Stimulated activated CD8-positive, alpha-beta memory T cell treated with anti-CD3 and anti-CD28 coated beads, Interleukin-4, amount 100 ng/mL, for 48 hours (primary cell): ENCODE measurements at places on chromosomes 3 and 15.

GRCh38 chr3:129663045-129663446 lies 56.6 kb upstream of the PLXND1 start:
- DNase-seq = no peak

GRCh38 chr3:171225165-171225564 lies 198.6 kb upstream of the SLC2A2 start:
- DNase-seq = no peak

DNA sequence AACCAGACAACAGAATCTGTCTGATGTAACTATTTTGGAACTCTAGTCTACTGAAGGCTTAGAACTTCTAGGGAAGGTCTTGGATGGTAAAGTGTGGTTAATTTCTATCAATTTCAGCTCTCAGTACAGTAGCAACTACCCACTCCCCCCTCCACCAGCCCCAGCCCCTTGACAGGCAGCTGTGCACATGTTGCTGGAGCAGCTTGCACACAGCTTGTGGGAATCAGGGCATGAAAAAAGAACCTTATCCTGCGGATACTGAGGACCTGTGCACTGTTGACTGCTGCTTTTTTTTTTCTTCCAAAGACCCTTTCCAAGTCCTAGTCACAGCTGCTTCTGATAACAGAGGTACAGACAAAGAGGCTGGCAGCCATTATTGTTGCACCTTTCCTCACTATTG lies 81.5 kb upstream of the UBP1 start:
- DNase-seq = no peak

- DNase-seq = no peak
These were observed 101.8 kb downstream of the BDH1 start for GRCh38 chr3:197454014-197454413.

GRCh38 chr15:90982135-90982534 lies 12.2 kb downstream of the PRC1 start:
- DNase-seq = no peak

- no peak for DNase-seq
These were observed 14.1 kb upstream of the GNAT1 start for GRCh38 chr3:50177346-50177745.

GRCh38 chr15:97686324-97686723 lies 274.2 kb upstream of the ARRDC4 start:
- DNase-seq = no peak

GRCh38 chr3:30694668-30695067 lies 88.3 kb downstream of the TGFBR2 start:
- DNase-seq = no peak

GRCh38 chr3:41369838-41370237 lies 170.5 kb downstream of the CTNNB1 start:
- no peak for DNase-seq

GRCh38 chr15:37933666-37934065 lies 774 bp upstream of the TMCO5A start:
- DNase-seq = no peak

DNA sequence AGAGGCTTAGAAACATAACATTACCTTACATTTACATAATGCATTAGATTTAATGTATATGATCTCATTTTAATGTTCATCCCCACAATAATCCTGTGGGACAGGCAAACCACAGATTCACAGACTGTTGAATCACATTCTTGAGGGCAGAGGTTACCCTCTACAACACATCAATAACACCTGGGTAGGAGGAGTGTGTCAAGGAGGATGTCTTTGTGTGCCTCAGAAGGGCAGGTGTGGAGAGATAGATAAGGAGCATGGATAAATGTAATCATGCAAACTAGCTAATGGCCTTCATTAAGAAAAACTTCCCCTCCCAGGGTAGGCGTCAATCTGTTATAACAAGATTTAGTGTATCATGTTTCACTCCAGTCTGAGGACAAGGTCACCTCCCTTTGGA lies 12.9 kb upstream of the MB21D2 start:
- no peak for DNase-seq

DNA sequence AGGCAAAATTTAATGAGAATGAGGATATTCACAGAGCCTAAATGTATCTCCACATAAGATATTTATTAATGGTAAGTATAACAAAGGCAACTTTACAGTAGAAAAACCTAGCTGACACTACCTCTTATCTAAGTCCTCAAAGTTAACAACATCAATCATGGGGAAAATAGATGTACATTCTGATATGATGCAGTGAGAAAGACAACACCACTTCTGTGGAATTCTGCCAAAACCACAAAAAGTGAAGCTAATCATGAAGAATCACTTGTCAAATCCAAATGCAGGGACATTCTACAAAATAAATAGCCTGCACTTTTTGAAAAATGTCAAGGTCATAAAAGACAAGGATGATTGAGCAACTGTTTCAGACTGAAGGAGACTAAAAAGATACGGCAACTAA lies 27.5 kb upstream of the EOMES start:
- no peak for DNase-seq

DNA sequence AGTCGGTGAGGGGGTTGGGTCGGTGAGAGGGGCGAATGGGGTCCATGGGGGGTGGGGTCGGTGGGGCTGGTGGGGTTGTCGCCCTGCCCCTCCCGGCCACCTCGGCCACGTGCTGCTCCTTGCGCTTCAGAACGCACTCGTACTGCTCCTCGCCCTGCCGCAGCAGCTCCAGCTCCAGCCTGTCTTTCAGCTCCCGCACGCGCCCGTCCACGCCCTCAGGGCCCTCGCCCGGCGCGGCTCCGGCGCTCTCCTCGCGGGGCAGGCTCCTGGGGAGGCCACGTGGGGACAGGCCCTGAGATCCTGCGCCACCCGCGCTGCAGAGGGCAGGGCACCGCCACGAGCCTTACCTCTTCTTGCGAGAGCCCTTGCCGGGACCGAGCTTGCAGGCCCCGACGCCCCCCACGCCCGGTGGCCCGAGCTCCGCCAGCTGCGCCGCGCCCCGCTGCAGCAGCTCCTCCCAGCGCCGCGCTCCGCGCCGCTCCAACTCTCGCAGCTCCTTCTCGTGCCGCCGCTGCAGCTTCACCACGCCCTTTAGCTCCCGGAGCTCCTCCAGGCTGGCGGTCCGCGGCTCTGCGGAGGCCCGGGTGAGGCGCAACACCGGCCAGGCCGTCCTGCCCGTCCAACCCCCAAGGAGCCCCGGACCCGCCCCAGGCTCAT lies 8.2 kb upstream of the ANKRD63 start:
- DNase-seq = no peak

DNA sequence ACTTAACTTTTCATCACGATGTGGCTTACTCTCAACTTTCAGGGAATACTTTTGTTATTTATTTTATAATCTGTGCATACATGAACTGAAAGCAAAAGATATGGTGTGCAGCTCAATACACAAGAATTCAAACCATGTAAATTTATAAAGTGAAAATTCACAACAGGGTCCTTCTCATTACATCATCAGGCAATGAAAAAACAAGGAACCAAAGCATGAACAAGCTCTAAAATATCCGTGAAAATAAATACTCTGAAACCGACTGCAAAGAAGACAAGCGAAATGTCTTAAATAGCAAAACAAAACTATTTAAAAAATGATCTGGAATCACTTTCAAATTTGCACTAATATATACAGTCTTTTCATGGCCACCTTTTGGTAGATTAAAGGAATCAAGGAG lies 28.9 kb downstream of the GNB5 start:
- DNase-seq = no peak

DNA sequence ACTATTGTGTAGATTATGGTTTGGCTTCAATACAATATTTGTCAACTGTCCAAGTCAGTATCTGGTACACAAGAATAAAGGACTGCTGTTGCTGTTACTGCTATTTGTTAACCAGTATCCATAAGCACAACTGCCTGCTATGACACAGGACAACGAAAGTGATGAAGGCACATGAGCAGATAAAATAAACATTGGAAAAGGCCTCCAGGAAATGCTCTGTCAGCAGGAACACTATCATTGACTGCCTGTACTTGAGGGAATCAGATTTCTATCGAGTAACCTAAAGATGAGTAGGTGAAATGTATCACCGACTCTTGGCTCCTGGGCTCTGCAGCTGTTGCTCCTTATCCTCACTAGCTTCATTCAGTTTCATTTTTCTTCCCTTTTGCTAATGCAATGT lies 56.5 kb downstream of the FMN1 start:
- DNase-seq = no peak

- peak; percentile 61 for DNase-seq
These were observed at the start of the genes CLCN2 and POLR2H for GRCh38 chr3:184361532-184361931. CLCN2 (minus strand) TSS chr3:184361605; CDS start chr3:184361479, 126 bp downstream. POLR2H (plus strand) TSS chr3:184361710; CDS start chr3:184363493, 1,783 bp downstream.

DNA sequence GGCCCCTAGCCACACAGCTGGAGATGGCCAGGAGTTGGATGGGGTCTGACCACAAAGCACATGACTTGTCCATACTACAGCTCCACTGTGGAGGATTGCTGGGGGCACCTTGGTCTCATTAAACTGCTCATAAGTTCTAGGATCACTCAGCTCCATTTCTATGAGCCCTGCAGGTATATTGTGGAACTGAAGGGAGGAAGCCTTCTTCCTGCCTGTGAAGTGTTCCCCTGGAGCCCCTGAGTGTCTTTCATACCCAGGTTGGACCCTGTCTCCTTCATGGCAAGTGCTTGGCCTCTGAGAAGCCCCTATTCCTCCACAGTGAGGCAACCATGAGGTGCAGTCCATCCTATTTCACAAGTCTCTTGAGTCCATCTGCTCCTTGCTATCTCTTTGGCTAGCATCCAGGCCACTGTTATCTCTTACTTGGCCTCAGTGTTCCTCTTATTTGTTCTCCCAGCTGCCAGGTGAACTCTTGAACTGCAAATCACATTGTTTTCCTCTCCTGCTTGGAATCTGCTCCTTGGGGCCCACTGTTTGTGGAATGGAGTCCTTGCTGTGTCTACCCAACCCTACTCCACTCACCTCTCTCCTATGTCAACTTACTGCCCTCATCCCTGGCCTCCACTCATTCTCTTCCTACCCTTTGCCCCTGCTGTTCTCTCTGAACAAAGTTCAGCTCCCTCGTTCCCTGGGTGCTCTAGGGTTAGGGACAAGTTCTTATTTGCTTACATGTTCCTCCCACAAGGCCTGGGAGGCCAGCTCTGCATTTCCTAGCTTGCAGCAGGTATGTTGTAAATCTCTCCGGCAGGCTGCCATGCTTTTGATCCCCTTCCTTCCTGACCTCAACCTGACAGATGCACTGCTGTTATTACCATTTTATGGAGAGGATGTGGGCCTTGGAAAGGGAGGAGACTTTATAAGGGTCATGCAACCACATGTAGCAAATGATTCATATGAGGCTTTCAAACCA lies 1.2 kb downstream of the ACOX2 start:
- DNase-seq = no peak

- no peak for DNase-seq
These were observed 798 bp downstream of the GCHFR start for GRCh38 chr15:40764629-40765103.

GRCh38 chr15:85458764-85459163 lies 78.4 kb downstream of the AKAP13 start:
- no peak for DNase-seq

GRCh38 chr3:146380046-146380445 lies 89.3 kb downstream of the PLSCR2 start:
- DNase-seq = no peak

GRCh38 chr3:185813691-185814215 lies 11.1 kb downstream of the IGF2BP2 start:
- DNase-seq = no peak

DNA sequence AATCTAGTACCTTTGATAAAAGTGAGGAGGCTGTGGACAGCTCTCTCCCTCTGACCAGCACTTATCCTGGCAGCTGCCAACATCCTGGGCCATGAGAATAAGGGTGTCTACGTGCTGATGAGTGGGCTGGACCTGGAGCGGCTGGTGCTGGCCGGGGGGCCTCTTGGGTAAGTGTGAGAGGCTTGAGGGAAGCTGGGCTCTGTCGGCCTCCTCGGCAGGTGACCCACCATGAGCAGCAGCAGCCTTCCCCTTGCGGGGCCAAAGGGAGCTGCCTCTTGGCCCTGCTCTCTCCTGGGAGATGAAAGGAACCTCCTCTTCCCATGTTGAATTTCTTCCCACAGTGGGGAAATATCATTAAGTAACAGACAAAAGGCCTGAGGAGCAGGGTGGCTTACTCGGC lies 9.2 kb downstream of the IVD start:
- no peak for DNase-seq

DNA sequence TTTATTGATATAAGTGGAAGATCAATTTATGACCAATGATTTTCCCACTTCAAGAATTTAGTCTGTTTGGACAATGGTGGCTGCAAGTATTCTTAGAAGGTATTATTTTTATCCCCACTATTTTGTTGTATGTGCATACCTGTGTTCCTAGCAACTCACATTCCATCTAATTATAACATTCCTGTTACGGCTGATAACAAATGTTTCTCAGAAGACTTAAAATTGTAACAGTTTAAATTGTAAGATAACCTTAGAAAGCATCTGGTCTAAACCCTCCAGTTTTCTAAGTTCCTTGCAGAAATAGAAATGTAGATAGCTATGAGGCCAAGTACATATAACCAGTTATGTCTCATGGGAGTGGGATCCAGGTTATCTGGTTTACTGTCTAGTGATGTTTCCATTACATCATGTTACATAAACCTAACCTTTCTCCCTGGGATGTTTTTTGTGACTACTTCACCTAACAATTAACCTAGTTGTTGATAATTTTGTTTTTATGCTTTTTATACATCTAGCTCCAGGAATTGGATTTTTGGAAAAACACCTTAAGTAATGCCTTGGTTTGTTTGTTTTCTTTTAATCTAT lies 11.1 kb upstream of the MFN1 start:
- no peak for DNase-seq
